Suprapubic skin (tissue), 4 donors: ENCODE measurements at places on chromosomes 5 and 9.
A peak's percentile ranks its signal among the peaks of the same experiment; 100 is the strongest.

GRCh38 chr5:126446498-126447224 lies 23.5 kb downstream of the GRAMD2B start:
- DNase-seq: no peak

- no peak for DNase-seq
Observed at GRCh38 chr9:112173489-112174221, 1.4 kb downstream of the SUSD1 start.

DNA sequence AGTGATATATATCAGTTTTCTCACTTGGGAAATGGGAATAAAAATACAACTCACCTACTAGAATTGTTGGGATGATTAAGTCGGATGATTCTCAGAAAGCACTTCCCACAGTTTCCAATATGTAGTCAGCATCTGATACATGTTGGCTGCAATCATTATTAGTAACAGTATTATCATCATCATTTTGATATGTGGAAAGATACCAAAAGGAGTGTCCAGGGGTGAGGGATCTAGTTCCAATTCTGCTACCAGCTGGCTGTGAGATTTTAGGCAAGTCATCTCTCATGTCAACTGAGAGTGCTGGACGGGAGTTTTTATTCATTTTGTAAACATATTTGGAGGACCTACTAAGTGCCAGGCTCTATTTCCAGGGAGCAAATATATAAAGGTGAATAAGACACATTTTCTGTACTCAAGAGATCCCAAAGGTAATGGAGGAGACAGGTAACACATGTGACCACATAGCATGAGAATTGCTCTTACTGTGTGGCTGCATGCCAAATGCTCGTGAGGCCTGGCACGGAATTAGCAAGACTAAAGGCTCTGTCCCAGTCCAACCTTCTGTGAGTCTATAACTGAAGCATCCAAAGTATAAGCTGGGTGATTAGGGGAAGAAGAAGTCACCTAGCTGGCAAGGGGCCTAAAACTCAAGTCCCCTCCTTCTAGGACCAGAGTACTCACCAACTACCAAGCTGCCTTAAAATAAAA lies 83.0 kb downstream of the GRIA1 start:
- DNase-seq: no peak

DNA sequence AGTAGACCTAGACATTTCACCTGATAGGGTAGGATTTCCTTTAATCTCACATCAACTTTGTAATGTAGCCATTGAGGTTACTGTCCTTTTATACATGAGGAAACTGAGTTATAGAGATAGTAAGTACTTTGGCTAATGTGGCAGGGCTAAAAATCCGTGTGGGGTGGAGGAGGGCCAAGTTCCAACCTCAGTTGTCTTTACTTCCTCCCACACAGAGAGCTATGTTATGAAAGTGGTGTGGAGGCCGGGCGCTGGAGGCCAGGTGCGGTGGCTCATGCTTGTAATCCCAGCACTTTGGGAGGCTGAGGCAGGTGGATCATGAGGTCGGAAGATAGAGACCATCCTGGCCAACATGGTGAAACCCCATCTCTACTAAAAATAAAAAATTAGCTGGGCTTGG lies 173.3 kb downstream of the PALM2AKAP2 start:
- DNase-seq: no peak

GRCh38 chr9:97857606-97858392 lies 4.8 kb downstream of the FOXE1 start:
- no peak for DNase-seq

DNA sequence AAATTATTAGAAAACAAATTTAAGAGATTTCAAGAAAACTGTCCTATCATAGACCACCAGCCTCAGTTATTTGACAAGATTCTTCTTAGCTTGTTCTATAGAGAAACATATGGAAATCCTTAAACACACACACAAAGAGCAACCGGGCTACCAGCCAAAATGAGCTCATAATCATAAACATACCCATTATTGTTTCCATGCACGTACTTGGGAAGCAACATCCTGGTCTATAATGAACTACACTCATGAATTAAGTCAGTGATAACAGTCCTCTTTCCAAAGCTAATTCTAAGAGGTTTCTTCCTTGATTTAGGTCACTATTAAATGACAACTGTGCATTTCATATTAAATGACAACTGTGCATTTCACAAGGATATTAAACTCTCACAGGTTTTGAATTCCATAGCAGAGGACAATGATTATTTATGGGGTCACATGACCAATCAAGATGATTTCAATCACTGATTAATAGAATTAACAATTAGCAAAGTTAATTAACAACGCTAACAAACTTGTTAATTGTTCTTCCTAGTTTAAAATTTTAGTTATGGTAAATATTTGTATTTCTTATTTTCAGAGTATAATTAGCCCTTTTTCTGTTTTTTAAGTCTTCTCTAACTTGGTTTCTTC lies 77.0 kb downstream of the OXCT1 start:
- no peak for DNase-seq

- DNase-seq: peak; percentile 20
Observed at GRCh38 chr5:149628221-149628620, 46.9 kb downstream of the ARHGEF37 start.

DNA sequence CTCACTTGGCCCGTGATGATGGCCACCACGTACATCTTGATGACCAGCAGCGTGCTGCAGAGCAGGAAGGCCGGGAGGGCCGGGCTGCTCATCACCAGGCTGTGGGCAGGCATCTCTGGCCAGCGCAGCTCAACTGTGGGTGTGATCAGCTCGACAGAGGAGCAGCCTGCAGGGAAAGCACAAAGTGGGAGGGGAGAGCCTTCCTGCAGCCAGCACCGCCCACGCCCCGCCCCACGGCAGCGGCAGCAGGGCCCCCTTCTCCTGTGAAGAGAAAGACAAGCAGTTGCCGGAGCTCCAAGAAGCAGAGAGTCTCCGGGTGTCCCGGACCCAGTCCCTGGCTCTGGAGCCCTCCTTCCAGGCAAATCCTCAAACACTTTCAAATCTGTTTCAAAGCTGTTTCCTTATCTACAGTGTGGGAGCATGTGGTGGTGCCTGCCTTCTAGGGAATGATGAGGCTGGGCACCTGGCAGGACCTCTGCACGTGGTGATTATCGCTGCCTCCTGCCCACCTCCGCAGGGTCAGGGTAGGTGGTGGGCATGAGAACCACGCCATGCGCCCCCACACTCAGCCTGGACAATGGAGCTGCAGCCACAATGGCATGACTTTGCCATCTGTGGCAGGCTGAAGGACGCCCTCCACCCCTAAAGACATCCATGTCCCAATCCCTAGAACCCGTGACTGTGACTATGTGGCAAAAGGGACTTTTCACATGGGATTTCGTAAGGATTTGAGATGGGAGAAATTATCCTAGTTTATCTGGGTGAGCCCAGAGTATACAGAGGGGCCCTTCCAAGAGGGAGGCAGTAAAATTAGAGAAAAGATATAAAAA lies at the start of gene PTGES:
TSS of gene PTGES (minus strand) at position 143 of the 830 bp plus-strand sequence. CDS start at position 113, 30 bp downstream.
- DNase-seq: peak; percentile 89

DNA sequence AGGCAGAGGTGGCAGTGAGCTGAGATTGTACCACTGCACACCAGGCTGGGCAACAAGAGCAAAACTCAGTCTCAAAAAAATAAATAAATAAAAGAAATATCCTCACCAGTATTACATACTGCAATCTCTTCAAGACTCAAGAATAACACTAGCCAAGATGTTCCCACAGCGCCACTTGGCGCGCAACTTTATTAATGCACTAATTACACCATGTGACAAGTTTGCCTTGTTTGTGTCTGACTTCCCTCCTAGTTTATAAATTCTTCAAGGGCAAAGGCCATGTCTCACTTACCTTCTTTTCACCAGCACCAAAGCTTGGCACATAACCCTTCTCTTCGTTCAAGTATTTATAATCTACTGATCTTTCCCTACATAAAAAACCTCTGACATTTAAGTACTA lies 4.8 kb downstream of the SKP1 start:
- no peak for DNase-seq

GRCh38 chr5:146041180-146041789 lies 64.1 kb downstream of the PLAC8L1 start:
- DNase-seq: no peak

GRCh38 chr9:8020186-8020585 lies 220.6 kb upstream of the DMAC1 start:
- no peak for DNase-seq

- no peak for DNase-seq
Observed at GRCh38 chr9:20462410-20462809, 159.9 kb downstream of the MLLT3 start.

GRCh38 chr9:120109242-120109641 lies 470.7 kb downstream of the CDK5RAP2 start:
- no peak for DNase-seq

GRCh38 chr9:125235804-125236519 lies 5.2 kb downstream of the HSPA5 start:
- no peak for DNase-seq

GRCh38 chr5:91123901-91124300 lies 259.2 kb downstream of the ARRDC3 start:
- DNase-seq: no peak

GRCh38 chr9:100784755-100785154 lies 206.9 kb downstream of the CAVIN4 start:
- no peak for DNase-seq

DNA sequence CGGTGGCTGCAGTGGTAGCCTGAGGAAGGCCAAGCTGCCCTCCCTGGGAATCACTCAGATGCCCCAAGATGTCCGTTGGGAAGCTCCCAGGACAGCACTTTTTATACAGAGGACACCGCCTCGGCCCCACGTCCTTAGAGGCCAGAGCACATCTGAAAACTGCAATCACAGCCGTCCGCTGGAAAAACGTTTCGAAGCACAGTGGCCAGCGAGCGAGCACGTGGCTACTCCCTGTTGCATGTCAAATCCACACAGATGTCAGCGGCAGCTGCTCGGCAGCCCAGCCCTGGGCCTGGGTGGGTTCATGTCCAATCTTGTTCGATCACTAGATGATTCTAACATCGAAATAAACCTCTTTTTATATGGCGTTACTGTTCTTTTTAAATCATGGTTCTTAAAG lies 8.9 kb downstream of the PPP1R26 start:
- DNase-seq: no peak

DNA sequence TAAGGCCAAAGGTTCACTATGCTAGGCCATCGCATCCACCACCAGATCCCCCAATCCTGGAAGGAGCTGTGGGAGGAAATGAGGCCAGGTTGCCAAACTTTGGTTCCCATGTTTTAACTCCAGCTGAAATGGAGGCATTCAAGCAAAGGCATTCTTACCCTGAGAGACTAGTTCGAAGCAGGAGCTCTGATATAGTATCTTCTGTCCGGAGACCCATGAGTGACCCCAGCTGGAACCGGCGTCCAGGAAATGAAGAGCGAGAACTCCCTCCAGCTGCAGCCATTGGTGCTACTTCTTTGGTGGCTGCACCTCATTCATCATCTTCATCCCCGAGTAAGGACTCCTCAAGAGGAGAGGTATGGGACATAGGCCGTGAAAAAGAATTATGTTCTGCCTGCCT lies 75.6 kb downstream of the GAPVD1 start:
- no peak for DNase-seq

DNA sequence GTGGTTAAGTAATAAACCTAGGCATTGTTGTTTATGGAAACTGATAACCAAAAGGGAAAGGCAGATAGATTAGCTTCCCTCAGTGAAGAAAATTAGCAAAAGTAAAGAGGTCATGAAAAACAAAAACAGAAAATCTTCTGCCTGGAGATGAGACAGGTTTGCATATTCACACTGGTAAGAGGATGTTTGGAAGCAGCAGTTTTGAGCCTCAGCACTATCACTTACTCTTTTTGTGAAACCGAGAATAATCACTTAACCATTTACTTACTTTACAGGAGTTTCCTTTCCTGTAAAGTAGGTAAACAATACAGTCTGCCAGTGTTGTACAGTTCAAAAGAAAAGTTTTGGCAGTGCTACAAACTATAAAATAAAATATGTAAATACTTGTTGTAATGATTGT lies 35.5 kb upstream of the EMB start:
- DNase-seq: no peak

DNA sequence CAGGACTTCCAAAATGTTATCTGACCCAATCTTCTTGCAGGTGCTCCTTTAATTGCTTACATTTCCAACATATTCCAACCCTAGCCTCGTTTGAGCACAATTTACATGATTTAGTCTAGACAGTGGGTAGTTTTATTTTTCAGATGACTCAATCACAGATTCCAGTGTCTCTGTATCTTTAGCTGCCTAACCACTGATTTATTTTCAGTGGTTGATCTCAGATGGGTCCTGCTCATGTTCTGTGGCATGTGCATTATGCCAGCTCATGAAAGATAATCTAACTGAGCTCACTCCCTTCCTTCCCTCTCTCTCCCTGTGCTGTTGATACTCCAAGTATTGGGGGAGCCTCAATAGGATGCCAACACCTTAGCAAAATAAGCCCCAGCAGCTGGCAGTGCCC lies 106.1 kb upstream of the ICE1 start:
- DNase-seq: no peak

DNA sequence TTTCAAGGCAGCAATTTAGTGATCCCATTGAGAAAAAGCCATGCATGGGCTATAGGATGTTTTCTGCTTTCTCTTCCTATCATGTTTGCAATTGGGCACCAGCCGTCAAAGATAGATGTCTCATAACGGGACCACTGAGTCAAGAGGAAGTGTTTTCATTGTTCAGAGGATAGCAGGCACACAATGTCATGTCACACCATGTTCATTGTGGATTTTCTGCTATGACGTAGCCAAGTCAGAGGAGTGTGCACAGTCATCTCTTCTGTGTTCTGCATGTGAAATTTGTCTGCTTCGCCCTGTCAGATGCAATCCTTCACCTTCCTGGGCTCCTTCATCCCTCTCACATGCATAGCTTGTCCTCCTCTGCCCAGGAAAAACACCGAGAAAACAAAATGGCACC lies 106.0 kb downstream of the CD180 start:
- no peak for DNase-seq

DNA sequence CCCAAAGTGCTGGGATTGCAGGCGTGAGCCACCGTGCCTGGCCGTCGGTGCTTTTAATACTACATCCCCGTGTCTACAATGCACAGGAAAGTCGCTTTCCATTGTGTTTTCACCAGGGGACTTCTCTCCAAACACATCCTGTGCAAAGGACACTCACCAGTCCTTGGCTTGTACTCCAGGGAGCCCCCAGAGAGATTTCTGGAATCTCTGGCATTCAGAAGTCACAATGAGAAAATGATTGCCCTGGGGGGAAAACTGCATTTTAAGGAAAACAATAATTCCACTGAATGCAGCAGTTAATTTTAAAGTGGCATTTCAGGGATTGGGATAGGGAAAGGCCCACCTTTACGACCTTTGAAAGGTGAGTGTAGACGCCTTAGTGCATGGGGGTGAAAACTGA lies 112.0 kb downstream of the ADAMTS16 start:
- DNase-seq: no peak

DNA sequence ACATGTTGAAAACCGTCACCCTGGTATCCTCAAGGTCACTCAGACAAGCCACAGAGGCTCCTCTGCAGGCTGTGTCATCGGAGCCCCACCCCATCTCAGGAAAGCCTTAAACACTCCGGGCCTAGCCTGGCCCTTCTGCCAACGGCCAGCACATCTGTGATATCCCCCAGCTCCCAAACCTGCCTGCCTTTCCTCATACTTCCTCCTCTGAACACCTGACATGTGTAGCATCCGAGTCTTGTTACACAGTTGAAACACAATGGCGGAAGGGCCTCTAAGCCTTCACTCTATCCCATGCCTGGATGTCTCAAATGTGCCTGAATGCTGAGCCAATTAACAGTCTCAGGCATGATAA lies 32.9 kb upstream of the TGFBR1 start:
- DNase-seq: no peak

- no peak for DNase-seq
Observed at GRCh38 chr5:57745029-57745428, 262.4 kb upstream of the ACTBL2 start.

GRCh38 chr5:165258197-165258771 lies 1752.9 kb downstream of the MAT2B start:
- no peak for DNase-seq
